MCF 10A (cell line): ENCODE measurements at places on chromosomes 1 and 21. TPM values are rescaled to one million over a fixed set of nuclear protein-coding genes. Genes with fewer than 3 reads are reported as not detected.

Gene CNR2
- total RNA-seq = not detected in 2 replicates

Gene PPM1J
- 0.88 and 1.5 TPM in 2 replicates for total RNA-seq

Gene SLFNL1
- 0.28 and 0.29 TPM in 2 replicates for total RNA-seq

Gene FCER1A
- not detected in 2 replicates for total RNA-seq

Gene NBPF12
- total RNA-seq = 14.7 and 18.8 TPM in 2 replicates

Gene PTGER3
- not detected in 2 replicates for total RNA-seq

Gene GFI1
- total RNA-seq = 0.27 TPM in 1 of 2 replicates, not detected in the other

Gene CD5L
- not detected in 2 replicates for total RNA-seq

GRCh38 chr1:3244927-3245315 is 175.9 kb downstream of the PRDM16 start:
- DNase-seq = no peak

DNA sequence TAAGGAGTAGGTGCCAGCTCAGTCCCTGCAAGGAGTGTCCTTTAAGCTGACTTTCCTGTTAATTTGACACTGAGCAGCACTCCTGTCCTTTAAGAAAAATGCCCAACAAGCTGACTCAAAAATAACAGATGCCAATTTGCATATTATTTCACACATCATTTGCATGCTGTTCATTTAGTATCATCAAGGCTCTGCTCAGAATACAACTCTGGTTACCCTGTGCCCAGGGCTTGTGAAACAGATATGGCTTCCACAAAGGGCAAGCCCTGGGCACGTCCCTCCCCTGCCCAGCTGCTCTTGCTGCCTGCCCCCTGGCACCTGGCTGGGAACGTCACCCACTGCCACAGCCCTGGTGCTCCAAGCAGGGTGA is 10.3 kb downstream of the KCNN3 start:
- no peak for DNase-seq

DNA sequence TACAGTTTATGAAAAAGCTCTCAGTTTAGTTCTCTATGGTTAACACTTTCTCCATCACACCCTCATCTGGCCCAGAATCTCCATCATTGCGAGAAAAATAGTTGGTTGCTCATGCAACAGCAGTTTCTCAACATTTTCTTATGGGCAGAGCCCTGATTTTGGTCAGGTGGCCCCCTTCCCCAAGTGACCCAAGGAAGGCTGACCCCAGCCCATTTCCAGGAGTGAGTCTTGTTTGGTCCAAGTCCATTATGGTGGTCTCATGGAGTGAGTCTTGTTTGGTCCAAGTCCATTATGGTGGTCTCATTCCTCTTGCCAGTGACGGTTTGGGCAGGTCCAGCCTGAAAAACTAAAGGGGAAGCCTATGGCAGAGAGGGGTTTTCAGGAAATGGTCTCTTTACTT is 1.5 kb upstream of the TRIM62 start:
- no peak for DNase-seq

DNA sequence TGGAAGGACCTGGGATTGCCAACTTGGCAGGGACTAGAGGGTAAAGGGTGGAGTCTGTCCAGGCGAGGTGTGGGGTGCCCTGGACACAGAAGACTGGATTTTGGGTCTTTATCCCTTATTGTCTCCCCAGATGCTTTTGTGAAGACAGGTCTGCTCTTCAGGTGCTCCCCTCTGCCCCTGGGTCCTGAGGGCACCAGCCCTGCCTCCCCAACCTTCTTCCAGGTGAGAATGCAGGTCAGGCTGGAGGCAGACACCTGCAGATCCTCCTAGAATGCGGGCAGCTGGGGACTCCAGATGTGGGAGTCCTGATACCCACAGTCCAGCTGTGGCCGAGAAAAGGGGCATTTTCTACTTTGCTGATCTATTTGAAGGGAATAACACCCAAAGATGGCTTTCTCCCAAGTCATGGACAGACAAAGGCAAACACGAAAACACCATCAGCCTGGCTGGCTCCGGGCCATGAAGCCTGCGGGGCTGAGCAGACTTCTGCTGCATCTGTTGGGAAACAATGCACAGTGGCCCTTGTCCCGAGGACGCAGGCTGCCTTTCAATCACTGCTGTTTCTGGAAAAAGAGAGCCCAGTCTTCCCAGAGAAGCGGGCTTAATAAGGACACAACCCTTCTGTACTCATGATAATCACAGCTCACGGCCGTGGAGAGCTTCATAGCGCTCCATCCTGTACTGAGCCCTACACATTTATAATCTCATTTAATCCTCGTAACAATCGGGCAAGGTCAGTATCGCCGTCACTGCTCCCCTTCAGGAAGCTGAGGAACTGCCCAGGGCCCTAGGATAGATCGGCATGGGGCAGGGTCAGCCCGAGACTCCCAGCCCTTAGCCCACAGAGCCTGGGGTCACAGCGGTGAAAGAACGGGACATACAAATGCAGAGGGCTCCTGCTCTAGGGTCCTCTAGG is 62.0 kb upstream of the ABCG1 start:
- peak; percentile 54 for DNase-seq

DNA sequence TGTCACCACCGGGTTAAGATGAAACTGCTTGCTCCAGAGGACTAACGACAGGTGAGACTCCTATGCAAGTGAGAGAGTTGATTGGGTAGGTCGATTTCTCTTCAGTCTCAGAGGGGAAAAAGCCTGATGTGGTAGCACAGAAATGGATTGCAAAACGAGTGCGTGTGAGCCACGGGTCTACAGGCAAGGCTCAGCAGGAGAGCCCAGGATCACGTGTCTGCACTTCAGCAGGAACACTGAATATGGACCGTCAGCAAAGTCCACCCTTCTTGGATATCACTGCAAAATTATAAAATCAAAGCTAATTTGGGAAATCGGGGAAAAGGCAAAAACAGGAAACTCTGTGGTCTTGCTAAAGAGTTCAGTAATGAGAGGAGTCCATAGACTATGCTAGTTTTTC is 107.7 kb upstream of the ZNF648 start:
- DNase-seq = no peak

- no peak for DNase-seq
Measured at GRCh38 chr1:19481826-19482398, 3.4 kb downstream of the CAPZB start.

DNA sequence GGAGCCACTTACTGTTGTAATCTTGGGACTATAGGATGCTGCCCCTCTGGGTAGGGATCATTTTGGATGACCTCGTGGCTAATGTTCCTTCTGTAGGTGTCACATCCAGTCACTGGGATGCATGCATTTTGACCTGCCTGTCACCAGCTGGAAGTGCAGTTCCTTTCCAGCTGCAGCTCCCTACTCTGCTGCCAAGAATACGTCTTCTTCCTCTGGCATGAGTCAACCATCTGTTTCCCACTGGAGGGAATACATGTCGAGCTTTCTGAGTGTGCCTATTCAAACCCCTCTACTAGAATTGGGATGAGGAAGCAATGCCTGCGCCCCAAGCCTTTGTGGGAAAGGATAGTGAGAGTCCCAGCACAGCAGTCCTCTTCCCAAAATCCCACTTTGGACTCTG is 415.5 kb upstream of the ADAMTS5 start:
- DNase-seq = no peak

DNA sequence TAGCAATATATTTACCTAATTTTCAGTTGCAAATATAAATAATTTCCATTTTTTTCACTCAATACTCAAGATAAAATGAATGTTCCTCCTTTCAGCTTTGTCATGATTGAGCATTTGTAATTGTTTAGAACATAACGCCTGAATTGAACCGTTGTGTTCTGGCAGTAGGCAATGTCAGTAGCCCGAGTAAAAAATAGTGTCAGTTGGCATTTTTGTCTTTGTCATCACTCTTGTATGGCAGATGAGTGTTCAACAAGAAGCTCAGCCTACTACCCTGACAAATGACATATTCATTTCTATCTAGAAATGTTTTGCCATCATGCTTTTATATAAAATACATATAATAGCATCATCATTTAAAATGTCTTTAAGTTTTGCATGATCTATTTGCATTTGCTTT is 691.4 kb upstream of the NCAM2 start:
- no peak for DNase-seq

GRCh38 chr21:36859744-36860501 is 106.5 kb downstream of the HLCS start:
- DNase-seq = peak; percentile 90

- peak; percentile 8 for DNase-seq
Measured at GRCh38 chr1:88398338-88398737, 285.7 kb upstream of the PKN2 start.
